ENCODE measurements at places on chromosomes 1 and 21. TPM values are rescaled to one million over a fixed set of nuclear protein-coding genes. Genes with fewer than 3 reads are reported as not detected.

A3GALT2 gene
- total RNA-seq: not detected

OR10Z1 gene
- not detected for total RNA-seq

TDRD10 gene
- 4.2 TPM for total RNA-seq

KLHDC7A gene
- 0.13 TPM for total RNA-seq

DNA sequence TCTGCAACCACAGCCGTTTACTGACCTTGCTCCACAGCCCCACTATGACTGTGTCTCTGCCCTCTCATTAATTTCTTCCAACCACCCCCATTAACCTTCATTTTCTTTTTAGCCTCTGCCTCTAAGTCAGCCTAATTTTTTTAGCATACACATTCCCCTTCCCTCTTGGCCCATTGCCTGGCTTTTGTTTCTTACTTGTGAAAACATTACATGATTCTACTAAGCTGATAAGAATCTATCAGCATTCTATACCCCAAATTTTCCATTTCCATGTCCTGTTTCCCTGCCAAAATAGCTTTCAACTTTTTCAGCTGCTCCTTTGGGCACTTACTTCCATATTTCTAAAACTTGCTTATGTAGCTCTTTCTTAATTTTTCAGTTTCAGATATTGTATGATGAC is 79.8 kb downstream of the PCP4 start:
- H3K27ac ChIP-seq: no peak overlapping the region
- no peaks in the 10 kb centered on the region for H3K27me3 ChIP-seq
- no peaks in the 10 kb centered on the region for H3K36me3 ChIP-seq
- no peaks in the 10 kb centered on the region for H3K4me1 ChIP-seq

- DNase-seq: no peak
- H3K27ac ChIP-seq: no peak overlapping the region
- no peaks in the 10 kb centered on the region for H3K27me3 ChIP-seq
- H3K4me3 ChIP-seq: no peak overlapping the region
- no peaks in the 10 kb centered on the region for H3K4me1 ChIP-seq
These were observed 27.2 kb downstream of the RNF187 start for GRCh38 chr1:228514421-228514820.

- peaks cover 24% of the 10 kb centered on the region for H3K27me3 ChIP-seq
- H3K36me3 ChIP-seq: no peaks in the 10 kb centered on the region
- no peak for DNase-seq
- H3K27ac ChIP-seq: peak overlapping the region; percentile 57
- H3K4me3 ChIP-seq: no peak overlapping the region
- peaks cover 37% of the 10 kb centered on the region for H3K4me1 ChIP-seq
These were observed 13.4 kb downstream of the EPHA2 start for GRCh38 chr1:16142383-16142995.

DNA sequence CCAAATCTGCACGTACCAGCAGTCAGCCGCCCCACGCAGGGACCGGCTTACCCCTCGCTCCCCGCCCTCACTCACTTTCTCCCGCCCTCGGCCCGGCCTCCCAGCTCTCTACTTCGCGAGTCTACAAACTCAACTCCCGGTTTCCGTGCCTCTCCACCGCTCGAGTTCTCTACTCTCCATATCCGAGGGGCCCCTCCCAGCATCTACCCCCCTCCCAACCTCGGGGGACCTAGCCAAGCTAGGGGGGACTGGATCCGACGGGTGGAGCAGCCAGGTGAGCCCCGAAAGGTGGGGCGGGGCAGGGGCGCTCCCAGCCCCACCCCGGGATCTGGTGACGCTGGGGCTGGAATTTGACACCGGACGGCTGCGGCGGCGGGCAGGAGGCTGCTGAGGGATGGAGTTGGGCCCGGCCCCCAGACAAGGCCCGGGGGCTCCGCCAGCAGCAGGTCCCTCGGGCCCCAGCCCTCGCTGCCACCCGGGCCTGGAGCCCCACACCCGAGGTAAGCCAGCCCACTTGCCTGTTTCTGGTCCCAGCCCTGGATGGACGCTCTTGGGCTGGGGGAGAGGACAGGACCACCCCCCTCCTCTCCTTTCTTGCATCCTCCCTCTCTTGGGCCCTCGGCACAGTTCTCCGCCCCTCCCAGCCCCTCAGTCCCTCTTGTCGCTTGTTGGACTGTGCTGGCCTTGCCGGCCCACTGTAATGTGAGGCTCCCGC is at the start of gene ARTN:
TSS of gene ARTN (plus strand) at position 416 of the 715 bp plus-strand sequence. CDS start 1,856 bp downstream, outside the sequence.
- no peaks in the 10 kb centered on the region for H3K27me3 ChIP-seq
- peaks cover 6% of the 10 kb centered on the region for H3K36me3 ChIP-seq
- peaks cover 22% of the 10 kb centered on the region for H3K4me1 ChIP-seq
- no peak for DNase-seq
- H3K27ac ChIP-seq: peak within 1 kb of the TSS; percentile 39
- H3K4me3 ChIP-seq: peak within 1 kb of the TSS; percentile 44

DNA sequence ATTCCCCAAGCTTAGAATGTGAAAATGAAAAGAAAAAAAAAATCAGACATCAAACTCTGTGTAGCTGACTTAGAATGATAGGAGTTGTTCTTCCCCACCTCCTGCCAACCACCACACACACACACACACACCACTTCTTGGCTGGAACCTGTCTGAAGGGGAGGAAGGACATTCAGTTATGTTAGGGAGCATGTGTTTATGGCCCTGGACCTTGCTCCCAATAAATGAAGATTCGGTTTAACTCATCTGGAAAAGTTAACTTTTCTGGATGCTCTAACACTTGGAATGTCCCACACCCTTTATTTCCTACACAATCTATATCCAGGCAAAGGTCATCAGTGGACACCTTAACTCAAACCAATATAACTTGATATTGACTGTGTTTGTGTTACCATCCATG is 112.4 kb downstream of the DAB1 start:
- H3K27ac ChIP-seq: no peak overlapping the region
- DNase-seq: no peak
- no peaks in the 10 kb centered on the region for H3K4me1 ChIP-seq
- H3K36me3 ChIP-seq: no peaks in the 10 kb centered on the region

GRCh38 chr1:35112668-35113067 is 33.5 kb downstream of the ZMYM1 start:
- no peak overlapping the region for H3K4me3 ChIP-seq
- no peak overlapping the region for H3K27ac ChIP-seq
- H3K4me1 ChIP-seq: no peaks in the 10 kb centered on the region
- H3K36me3 ChIP-seq: peaks cover 13% of the 10 kb centered on the region
- no peaks in the 10 kb centered on the region for H3K27me3 ChIP-seq
